ENCODE measurements at places on chromosomes 16 and 17.
A peak's percentile ranks its signal among the peaks of the same experiment; 100 is the strongest.

DNA sequence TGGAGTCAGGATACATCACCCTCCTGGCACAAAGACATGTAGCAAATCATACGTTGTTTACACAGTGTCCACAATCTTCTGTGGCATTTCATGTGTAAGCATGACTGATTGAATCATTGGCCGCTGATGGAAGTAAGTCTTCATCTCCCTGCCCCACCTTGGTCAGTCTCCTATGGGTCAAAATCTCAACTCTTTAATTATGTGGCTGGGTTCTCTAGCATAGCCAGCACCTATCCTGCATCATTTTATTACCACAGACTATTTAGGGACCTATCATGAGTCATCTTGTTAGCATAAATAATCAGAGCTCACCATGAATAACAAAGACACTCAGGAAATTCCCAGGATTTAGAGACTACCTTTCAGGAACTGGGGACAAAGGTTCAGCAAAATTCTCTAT, 15.9 kb downstream of the TANC2 start:
- no peak for DNase-seq

DNA sequence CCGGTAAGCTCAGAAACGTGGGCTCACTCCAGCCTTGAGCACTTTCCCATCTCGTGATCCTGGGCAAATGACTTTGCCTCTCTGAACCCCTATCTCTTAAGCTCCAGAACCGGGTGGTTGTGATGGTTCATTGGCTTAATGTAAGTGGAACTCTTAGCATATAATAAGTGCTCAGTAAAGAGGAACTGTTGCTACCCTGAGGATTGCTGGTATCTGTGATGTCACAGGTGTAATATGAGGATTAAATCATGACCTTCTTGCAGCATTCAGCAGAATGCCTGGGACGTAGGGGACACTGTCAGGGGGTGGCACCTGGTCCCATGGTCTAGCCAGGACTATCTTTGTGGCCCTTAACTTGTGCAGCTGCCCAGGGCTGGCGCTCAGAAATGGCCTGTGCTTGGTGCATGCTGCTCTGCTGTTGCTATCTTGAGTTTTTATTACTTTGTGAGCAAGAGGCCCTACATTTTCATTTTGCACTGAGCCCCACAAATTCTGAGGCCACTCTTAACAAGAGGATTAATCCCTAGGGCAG, 68.8 kb downstream of the SREBF1 start:
- DNase-seq = no peak

GRCh38 chr16:105521-105920, 27.5 kb downstream of the MPG start:
- DNase-seq = no peak

DNA sequence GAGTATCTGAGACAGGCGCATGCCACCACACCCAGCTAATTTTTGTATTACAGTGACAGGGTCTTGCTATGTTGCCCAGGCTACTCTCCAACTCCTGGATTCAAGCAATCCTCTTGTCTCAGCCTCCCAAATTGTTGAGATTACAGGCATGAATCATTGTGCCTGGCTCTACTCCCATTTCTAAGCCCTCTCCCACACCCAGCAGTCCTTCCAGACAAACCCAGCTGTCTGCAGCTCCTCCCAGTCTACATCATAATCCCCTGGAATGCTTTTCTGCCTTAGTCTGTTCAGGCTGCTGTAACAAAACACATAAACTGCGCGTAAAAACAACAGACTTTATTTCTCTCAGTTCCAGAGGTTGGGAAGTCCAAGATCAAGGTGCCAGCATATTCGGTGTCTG, 144.5 kb downstream of the GRIN2A start:
- no peak for DNase-seq

DNA sequence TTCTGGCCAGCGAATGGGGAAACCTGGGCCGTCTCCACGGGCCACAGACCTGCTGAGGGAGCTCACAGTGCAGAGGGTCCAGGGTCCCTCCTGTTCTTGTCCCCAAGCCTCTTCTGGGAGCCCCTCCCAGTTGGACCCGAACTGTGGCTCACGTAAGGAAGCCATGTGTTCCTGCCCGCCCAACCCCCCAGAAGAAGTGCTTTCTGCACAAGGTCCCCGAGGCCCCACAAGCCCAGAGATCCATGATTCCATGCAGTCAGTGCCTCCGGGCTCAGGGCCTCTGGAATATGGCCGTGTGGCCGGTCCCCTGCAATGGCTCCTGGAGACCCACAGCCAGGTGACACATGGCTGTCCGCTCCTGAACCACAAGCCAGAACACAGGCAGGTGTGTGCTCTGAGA, 272.4 kb downstream of the C16orf95 start:
- DNase-seq = no peak

DNA sequence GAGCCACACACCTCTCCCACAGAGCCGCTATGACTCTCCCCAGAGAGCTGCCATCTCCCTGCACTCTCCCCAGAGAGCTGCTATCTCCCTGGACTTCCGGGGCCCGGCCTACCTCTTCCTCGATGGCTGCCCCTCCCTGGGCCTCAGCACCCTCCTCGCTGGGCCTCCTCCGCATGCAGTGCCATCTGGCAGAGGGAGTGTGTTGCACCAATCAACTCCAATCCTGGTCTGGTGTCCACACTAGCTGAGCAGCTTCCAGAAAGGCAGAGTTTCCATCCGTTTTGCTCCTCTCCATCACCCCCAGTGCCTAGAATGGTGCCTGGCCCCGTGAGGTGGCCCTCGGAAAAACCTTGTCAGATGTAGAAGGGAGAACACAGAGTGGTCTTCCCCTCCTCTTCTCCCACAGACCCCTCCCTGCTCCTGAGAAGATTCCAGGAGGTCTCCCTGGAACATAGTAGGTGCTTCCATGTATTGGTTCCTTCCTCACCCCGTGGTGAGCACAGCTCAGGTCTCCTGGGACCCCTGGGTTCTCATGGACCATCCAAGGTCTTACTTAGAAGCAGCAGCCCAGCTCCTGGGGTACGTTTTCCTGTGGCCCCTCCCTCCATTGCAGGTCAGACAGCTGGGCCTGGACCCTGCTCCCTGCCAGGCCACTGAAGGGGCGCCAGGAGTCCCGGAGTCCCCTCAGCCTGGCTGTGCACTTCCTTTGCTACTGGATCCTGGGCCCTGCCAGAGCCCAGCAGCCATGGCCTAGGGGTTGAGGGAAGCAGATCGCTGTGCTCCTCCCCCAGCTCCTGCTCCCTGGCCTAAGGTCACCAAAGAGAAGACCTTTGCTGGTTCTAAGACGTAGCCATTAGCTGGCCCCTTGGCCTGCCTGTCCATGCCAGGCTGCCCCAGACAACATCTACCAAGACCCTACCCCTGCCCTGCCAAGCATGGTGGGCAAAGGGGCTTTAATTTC, 233.8 kb upstream of the GSE1 start:
- no peak for DNase-seq

GRCh38 chr17:62008294-62008693, 56.8 kb downstream of the MED13 start:
- no peak for DNase-seq

GRCh38 chr16:6146356-6146755, 1048.8 kb upstream of the EEF2KMT start:
- DNase-seq = no peak

DNA sequence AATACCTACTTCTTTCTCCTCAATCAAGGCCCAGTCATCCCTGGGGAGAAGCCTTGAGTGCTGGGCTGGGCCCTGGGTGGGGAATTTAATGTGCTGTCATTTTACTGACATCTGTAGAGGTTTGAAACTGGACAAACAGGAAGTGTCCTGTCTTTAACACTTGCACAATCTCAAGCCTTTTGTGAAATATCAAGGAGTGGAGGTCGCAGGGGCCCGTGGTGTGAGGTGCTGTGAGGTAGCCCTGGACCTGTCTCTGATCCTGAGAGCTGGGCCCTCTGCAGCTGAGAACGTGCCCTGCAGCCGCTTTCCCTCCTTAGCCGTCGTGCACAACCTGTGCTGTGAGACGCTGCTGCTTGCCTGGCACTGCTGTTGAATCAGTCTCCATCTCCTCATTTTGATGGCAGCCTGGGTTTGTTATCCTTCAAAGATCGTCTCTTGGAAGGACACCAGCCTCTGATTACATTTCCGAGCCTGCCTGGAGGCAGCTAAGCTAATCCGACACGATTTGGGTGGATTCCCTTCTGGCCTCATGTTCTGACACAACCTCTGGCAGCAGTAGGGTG, 29.9 kb downstream of the SMARCE1 start:
- no peak for DNase-seq

GRCh38 chr16:1378087-1378803, 26.5 kb downstream of the GNPTG start:
- DNase-seq = no peak

GRCh38 chr17:42608305-42609181, 631 bp downstream of the RETREG3 start:
- DNase-seq = no peak

GRCh38 chr17:19897090-19897837, 29.5 kb upstream of the ULK2 start:
- DNase-seq = no peak

DNA sequence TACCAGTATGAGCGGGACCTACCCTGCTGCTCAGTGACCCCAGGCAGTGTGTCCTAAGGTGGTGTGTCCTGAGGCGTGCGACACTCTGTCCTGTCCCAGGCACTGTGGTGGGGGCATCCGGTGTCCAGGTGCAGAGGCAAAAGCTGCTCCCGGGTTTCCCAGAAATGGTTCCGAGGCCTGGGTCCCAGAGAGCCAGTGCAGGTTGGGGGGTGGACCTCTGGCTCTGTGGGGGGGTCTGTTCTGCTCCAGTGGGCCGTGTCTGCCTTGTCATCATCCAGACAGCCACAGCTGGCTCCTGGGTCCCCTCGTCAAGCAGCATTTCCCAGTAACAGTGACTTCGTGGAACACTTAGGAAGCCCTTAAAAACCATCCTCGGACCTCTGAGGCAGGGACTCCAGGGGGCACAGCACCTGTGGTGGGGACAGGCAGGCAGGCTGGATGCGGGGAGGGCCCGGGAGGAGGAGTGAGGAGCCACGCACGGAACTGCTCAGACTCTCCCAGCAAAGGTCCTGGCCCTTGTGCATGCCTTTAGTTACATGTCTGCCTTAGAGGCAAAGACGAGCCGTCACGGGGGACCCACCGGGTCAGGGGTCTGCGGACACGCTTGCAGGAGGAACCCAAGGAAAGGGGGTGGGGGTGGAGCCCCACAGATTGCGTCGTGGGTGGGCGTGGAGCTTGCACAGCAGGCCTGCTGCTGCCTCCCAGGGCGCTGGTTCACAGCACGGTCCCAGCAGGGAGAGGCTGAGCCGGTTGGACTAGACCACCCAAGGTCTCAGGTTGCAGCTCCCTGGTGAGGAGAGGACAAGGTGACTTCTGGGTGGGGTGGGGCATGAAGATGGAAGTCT, 5.6 kb downstream of the SLC16A3 start:
- no peak for DNase-seq

DNA sequence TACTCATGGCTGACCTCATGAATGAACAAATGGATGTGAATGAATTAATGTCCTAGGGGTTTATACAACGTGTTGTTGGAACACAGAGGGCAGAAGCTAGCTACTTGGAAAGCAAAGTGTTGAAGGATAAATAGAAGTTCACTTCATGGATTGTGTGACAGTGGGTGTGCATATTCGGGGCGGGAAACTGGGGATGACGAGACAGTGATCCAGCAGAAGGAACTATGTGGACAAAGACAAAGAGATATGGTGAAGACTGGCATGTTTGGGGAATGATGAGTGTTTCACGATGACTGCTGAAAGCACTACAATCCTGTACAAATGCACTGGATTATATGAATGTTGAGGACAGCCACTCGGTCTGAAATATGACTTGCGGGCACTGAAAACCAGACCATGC, 250.5 kb upstream of the C16orf82 start:
- no peak for DNase-seq

- no peak for DNase-seq
Observed at GRCh38 chr16:1003391-1004347, 22.1 kb downstream of the SOX8 start.

- no peak for DNase-seq
Observed at GRCh38 chr17:61503961-61504360, 51.7 kb downstream of the TBX4 start.

- DNase-seq = no peak
Observed at GRCh38 chr16:51244887-51245657, 94.0 kb upstream of the SALL1 start.

GRCh38 chr16:87832137-87832527, 37.2 kb downstream of the SLC7A5 start:
- DNase-seq = no peak

DNA sequence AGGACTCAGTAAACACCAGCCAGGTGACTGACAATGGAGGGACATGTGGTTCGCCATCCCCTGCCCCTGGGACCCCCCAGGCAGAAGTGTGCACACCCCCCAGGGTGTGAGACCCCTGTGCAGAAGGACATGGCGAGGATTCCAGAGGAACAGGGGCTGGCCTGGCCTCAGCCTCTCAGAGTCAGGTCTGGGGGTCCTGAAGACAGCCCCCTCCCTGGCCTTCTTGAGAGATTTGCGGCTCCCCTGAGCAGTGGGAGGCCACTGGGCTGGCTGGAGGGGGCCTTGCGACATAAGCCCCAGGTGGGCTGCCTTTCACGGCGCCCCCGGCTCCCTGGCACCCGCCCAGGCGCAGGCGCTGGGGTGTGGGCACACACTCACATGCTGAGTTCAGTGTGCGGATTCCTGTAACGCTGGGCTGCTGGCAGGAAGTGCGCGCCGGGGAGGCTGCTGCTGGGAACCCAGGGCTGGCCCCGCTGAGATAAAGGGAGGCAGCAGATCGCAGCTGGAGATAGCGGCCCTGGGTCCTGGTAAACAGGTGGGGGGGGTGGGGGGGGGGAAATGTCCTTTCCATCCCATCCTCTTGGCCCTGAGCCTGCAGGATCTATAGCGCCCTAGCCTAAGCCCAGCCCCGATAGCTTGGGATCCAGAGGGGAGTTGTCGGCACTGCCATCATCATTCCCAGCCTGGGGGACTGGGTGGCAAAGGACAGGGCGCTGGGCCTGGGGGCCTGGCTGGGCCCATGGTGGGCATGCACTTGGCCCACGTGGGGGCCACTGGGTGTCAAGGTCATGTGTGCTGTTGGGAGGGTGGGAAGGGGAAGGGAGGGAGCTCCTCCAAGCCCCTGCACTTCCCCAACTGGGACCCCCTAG, 27.1 kb downstream of the TMEM235 start:
- no peak for DNase-seq

DNA sequence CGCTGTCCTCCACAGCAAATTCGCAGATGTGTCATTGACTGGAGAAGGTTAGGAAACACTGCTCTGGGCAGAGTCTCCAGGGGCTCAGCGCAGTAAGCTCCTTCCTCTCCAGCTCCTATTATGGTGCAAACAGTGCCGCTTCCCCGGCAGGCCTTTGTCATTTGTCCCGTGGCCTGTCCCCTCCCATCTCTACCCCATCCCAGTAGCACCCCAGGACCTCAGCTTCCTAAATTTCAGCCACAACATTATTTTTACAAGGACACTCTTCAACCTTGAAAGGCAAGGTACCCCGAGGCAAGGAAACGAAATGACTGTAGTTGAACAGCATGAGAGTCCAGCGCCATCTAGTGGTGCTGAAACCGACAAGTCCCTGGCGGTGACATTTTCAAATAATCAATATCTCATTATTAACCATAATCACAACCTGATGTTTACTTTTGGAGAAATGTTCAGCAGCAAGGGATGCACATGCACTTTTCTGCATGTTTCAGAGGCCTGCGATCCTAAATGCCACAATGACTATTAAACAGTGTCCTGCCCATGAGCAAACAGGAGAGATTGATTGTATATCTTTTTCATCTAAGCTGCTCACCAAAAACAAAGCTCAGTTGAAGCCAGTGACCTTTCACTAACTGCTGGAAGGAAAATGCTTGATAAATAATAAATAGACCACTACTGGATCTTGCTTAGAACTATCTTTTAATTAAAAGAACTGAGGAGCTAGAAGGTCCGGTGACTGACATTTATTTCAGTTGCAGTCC, 16.5 kb downstream of the MRPS23 start:
- peak; percentile 75 for DNase-seq

GRCh38 chr17:18966831-18967624, 15.1 kb downstream of the SLC5A10 start:
- DNase-seq = no peak

- no peak for DNase-seq
Observed at GRCh38 chr17:63402431-63403212, 43.5 kb downstream of the CYB561 start.
